ENCODE measurements at places on chromosomes 5 and 9.
A peak's percentile ranks its signal among the peaks of the same experiment; 100 is the strongest.

- no peak for DNase-seq
Measured at GRCh38 chr9:12659220-12659619, 34.0 kb upstream of the TYRP1 start.

DNA sequence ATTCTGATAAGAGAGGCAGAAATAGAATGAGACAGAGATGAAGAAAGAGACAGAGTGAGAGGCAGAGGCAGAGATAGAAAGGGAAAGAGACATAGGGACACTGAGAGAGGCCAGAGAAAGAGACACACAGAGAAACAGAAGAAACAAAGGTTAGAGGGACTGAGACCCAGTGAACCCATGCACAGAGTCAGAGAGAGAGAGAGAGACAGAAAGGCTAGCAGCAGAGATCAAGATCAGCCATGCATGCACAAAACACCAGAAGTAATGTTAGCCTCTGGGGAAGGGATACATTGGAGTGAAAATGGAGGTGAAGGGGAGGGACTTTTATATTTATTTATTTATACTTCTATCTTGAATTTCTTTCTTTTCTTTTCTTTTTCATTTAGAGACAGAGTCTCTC lies 14.1 kb upstream of the SPARC start:
- no peak for DNase-seq

- no peak for DNase-seq
Measured at GRCh38 chr5:94522117-94522516, 96.3 kb downstream of the KIAA0825 start.

GRCh38 chr5:141565826-141566570 lies 52.8 kb downstream of the DIAPH1 start:
- no peak for DNase-seq

DNA sequence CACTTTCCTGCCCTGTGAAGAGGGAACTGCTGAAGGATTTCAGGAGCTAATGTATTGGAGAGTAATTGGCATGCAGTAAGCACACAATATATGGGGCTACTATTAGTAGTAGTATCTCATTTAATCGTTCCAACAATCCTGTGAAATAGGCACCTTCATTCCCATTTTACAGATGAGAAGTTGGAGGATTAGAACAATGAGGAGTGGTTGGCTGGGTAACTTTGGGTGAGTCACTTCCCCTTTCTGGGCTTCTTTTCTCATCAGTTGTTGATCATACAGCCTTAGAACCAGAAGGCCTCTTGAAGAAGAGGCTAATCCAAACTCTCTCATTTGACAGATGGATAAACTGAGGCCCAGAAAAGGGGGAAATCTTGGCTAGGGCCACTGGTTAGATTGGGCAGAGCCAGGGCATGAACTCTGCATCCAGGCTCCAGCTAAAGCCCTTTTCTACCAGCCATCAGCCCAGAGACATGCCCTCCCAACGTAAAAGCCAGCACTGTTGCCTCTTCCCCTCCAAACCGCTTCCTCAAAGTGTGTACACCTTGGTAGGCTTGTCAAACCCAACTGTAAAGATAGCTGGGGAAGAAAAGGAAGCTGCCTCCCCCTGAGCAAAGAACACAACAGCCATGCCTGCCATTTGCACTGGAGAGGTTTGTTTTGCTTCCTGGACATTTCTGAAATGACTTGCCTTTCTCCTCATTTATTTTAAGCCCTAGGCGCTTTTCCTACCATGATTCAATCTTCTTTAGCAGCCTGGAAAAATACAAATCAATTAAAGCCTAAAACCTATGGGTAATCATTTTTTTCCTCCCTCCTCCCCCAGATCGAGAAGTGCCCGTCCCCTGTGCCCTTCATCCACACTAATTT lies 992 bp downstream of the SPACA9 start:
- DNase-seq = no peak

DNA sequence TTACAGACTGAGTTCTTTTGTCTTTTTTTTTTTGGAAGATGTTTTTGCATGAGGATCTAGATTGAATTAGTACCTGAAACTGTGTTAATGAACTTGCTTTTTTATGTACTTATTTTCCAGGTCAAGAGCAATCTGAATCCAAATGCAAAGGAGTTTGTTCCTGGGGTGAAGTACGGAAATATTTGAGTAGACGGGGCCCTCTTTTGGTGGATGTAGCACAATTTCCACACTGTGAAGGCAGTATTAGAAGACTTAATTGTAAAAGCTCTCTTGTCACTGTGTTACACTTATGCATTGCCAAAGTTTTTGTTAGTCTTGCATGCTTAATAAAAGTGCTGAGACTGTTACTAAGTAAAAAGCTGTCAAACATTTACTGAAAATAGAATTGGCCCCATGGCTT lies 14.5 kb downstream of the SLC23A1 start:
- no peak for DNase-seq

GRCh38 chr9:134837529-134837928 lies 43.1 kb upstream of the FCN2 start:
- DNase-seq = no peak

- no peak for DNase-seq
Measured at GRCh38 chr9:122222791-122223190, 6.0 kb downstream of the LHX6 start.

- DNase-seq = no peak
Measured at GRCh38 chr5:134837530-134838181, 8.1 kb upstream of the C5orf24 start.

GRCh38 chr9:98430535-98431292 lies 175.3 kb upstream of the TBC1D2 start:
- no peak for DNase-seq

- no peak for DNase-seq
Measured at GRCh38 chr5:170293273-170293672, 4.3 kb downstream of the LCP2 start.

DNA sequence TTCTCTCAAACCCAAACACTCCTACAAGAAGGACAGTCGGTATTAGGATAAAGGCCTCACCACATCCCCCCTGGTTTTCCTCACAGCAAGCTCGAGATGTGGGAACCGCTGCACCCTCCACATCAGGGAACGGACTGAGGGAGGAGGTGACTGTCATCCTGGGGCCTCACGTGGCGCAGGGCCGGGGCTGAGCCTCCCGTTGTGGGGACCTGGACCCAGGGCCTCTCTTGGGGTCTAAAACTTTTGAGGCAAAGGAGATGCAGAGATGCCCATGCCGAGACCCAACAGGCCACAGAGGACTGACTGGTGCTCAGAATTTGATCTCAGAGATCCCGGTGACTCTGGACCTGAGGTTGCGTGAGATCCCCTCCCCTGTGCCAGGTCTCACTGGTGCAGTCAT lies 72.7 kb downstream of the MRPL36 start:
- DNase-seq = peak; percentile 49

DNA sequence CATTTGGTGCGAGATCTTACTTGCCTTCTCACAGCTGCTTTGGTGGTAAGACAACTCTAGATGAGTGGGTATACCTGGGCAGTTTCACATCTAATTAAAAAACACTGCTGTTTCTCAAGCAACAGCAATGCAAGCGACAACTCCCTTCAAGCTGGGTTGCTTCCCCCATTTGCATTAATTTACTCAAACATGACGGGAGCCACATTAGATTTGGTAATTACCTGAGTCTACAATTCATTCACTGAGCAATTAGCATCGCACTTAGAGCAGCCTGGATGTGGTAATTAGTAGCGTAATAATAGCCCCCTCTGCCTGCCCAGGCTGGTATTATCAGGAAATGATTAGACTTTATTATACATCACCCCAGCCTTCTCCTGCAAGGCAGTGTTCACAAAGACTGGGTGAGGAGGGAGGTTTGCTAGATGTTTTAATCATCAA lies 73.4 kb downstream of the FBXO38 start:
- no peak for DNase-seq

GRCh38 chr9:84789463-84789830 lies 119.9 kb downstream of the NTRK2 start:
- DNase-seq = no peak

DNA sequence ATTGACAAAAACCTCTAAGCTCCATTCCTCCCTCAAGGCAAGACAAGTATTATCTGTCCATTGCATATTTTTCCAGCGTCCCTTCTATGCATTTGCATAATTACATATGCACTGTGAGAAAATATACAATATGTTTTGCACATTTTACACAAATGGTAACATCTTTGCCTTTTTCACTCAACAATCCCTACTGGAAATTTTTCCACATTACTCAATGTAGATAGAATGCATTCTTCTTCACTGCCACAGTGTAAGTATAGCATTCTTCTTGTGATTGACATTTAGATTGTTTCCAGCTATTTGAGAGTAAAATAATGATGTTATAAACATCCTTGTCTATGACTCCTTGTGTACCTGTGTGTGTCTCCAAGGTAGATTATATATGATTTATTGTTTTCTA lies 205.0 kb downstream of the SLIT3 start:
- no peak for DNase-seq

DNA sequence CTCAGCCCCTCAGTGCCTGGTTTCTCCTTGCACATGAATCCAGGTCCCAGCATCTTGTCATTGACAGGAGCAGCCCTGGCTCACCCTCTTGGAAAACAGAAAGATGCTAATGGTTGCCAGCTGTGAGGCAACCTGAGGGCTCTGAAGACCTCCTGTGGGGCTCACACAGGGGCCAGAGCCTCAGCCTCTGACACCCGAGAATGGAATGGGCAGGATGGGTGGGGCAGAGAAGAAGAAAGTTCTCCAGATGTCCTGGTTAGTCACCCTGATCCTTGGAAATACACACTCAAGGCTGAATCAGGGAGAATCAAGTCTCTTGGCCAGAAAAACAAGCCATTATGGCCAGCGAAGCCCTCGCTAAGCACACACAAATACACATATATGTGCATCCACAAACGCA lies 32.3 kb upstream of the SPATA31E1 start:
- DNase-seq = peak; percentile 41

DNA sequence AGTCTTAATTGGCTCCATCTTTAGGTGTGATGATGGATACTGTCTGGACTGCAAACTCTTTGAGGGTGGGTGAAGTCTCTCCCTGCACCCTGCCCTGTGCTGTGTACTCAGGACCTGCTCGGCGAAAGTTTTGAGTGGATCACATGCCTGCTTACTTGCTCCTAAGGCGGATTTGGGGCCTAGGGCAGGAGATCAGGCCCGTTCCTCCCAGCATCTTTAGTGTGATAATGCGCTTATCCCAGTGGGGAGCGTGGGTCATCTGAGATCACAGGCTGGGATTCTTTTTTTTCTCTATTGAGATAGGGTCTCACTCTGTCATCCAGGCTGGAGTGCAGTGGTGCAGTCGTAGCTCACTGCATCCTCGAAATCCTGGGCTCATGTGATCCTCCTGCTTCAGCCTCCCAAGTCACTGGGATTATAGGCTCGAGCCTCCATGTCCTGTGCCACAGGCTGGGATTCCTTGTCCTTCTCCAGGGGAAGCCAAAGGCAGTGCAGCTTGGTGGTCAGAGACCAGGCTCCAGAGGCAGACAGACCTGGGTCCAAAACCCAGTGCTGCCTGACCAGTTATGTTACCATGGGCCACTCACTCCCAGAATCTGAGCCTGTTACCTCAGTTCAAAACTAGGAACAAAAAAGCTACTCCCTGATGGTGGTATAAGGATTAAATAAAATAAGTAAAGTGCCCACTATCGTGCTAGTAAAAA lies 59.7 kb downstream of the ZNF618 start:
- DNase-seq = no peak

DNA sequence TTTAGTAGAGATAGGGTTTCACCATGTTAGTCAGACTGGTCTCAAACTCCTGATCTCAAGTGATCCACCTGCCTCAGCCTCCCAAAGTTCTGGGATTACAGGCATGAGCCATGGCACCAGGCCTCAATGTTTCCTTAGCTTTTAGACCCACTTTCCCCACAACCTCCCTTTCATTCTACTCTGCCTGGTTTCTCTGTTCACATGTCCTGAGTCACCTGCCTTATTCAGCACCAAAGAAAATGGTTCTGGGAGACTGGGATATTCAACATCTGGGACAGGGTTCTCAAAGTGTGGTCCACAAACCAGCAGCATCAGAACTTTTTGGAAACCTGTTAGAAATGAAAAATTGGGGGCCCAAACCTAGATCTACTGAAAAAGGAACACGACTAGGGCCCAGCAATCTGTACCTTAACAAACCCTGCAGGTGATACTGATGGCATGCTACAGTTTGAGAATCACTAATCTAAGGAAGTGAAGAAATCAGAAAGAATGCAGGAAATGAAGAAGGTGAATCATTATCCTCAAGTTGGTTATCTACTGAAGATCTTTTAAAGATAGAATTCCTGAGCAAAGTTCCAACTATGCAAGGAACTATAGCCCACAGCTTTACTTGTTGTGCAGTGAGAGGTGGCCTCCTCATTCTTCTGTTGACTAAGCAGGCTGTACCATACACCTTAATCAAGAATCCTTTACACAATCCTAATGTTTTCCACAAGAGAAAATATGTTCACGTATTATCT lies 51.8 kb upstream of the CTNNAL1 start:
- DNase-seq = no peak

GRCh38 chr9:72355153-72355552 lies 9.9 kb downstream of the ZFAND5 start:
- no peak for DNase-seq

Measured in left forelimb (tissue), 1 donor.